Suppressor macrophage (primary cell): ENCODE measurements at places on chromosomes 6 and 20.

DNA sequence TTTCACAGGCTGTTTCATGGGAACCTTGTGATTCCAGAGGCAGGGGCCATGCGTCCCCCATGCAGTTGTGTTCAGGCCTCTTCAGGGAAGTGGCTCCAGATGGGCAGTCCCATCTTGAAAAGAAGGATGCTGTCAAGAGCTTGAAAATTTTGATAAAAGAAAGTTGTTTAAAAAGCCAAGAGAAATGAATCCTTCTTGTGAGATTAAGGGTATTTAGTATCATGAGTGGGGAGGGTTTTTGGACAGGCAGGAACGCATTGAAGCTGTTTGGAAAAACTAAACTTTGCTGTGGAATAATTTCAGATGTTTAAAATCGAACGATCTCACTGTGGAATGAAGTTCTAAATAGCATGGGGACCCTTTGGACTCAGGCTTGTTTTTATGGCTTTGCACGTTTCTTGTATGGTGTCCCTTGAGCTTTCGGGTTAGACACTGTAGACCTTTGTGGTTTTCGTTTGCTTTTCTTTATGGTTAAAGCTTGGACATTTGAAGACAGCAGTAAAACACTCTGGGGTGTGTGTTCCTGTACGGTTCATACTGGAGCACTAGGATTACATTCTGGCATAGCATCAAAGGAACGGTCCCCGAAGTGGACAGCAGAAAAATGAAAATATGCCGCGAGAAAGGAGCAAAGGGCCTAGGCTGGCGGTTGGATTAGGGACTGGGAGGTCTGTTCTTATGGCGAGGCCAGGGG is 18.2 kb downstream of the KIF25 start:
- DNase-seq = no peak

DNA sequence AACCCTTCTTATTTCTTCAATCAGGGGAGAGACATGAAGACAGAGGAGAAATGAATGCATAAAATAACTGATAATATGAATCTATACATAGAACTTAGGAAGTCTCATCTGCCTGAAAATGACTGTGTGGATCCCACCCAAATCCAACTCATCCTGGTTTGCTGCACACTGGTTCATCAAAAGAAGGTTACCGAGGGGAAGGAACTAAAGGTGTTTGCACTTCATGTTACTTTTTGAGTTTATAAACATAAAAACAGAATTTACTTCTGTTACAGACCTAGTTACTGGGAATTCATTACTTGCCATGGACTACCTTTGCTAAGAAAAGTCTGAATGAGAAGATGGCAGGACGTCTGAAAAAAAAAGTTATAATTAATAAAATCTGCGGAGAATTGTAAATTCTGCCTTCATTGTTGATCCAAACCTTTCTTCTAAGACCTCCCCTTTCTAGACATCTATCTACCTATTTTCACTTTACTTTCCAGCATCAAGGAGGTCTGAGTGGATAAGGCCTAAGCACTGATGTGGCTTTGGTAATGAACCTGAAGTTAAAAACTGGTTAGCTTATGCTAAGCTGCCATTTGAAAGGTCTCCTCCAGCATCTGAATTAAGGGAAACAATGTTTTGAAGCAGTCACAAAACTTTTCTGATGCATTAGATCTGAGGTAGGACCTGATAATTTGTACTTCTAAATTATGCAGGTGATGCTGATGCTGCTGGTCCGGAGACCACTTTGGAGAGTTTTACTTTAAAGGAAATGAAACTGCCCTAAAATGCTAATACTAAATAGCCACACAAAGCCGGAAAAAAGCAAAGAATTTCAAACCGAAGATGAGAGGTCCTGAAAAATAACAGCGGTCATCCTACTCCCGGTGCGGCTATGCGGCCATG is 84.0 kb downstream of the HFE start:
- DNase-seq = no peak

GRCh38 chr6:151002491-151002935 is 137.0 kb downstream of the MTHFD1L start:
- no peak for DNase-seq

- DNase-seq = no peak
These were observed 91.0 kb downstream of the TBXT start for GRCh38 chr6:166076625-166077024.

DNA sequence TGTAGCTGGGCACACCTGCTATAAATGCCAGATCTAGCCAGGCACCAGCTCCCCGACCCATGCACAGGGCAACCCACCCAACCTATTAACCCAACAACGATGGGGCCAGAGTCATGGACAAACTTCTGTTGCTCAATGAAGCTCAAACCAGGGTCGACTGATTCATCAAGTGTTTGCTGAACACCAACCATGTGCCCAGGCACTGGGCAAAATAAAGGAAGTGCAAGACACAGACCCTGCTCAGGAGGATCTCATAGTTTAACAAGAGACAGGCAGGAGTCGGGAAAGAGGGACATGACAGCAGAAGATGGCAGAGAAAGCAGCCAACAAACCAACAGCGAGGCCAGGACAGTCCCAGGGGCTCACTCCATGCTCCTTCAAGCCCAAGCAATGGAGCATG is 18.8 kb downstream of the KCNK5 start:
- DNase-seq = peak; percentile 60

DNA sequence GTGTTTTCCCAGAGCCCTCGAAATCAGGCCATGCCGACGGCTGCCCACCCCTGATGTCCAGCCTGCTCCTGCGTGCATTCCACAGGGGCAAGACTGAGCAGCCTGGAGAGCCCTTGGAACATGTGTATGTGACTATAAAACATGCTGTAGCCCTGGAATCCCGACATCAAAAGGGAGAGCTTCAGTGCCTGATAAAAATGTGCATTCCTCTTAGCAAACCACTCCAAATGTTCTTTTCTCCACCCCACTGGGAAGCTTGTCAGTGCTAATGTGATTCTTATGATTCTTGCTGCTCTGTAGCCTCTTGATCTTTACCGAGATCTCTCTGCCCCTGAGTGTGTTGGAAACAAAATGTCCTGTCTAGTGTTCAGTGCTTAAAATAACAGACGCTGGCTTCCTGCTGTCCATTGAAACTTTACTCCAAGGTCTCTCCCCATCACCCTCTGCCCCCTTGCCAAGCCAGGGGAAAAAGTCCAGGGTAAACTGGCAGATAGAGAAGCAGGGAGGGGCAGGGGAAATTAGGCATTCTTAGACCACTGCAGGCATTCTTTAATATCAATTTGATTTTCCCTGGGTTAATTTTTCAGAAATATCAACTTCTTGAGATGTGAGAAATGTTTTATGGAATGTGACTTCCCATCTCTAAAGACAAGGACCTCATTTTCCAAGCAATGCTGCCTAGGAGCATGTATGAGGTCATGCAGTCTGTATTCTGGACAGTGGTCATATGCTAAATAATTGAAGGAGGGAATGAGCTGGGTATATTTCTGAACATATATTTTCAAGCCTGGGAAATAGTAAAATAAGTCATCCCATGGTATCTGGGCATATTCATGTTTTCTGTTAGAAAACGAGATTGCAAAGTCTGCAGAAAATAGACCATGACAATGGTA is 73.8 kb upstream of the ISM1 start:
- DNase-seq = no peak

DNA sequence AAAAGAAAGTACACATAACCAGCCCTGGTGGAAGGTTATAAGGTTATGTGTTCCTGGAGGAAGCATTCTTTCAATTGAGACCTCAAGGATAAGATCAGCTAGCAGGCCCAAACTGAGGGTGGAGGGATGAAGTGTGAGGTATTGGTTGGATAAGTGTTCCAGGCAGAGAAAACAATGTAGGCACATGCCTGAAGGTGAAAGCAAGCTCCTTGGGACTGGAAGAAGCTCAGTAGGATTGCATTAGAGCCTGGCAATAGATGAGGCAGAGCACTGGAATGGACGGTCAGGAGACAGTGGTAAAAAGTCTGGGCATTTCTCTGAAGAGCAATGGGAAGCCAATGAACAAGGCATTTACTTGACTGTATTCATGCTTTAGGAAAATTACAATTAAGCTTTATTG is 89.9 kb upstream of the SHLD1 start:
- no peak for DNase-seq

DNA sequence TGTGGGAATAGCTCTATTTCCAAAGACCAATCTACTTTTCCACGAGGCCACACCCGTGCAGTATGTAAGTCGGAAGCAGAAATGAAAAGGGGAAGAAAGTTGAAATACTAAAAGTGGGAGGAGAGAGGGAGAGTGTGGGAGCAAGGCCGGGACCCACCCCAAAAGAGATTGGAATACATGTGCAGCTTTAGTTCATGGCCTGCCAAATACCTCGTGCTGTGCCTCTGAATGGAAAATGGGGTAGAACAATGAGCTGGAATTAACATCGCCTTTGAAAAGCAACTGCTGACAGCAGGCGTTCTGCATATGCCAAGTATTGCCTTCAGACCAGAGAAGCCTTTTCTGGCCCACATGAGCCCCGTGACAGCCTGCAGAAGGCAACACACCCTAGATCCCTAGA is 155.6 kb downstream of the CD83 start:
- peak; percentile 76 for DNase-seq

- DNase-seq = peak; percentile 44
These were observed 4.6 kb upstream of the LZTS3 start for GRCh38 chr20:3177746-3178485.

- no peak for DNase-seq
These were observed 203.3 kb downstream of the ARID1B start for GRCh38 chr6:156980515-156980914.

DNA sequence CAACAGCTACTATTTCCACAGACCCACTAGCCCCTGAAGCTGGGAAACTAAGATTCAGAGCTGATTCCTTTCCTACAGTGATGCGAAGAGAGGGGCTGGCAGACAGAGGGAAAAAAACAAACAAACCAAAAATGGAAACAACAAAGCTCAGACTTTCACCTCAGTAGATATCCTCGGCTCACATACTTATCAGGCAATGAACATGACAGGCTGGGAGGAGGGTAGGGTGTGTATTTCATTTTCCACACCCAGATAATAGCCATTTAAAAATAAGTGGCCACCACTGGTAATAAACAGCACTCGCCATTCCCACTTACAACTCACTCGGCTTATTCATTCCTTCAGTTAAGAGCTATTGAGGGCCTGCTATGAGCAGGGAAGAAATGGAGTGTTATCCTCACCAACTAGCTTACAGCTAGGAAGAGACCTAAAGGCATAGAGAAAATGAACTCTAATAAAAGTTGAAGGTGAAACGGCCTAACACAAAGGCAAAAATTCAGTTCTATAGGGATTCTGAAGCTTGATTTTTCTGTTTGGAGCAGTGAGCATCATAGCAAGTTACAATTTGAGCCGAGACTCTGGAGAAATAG is 32.0 kb upstream of the SPTLC3 start:
- no peak for DNase-seq

DNA sequence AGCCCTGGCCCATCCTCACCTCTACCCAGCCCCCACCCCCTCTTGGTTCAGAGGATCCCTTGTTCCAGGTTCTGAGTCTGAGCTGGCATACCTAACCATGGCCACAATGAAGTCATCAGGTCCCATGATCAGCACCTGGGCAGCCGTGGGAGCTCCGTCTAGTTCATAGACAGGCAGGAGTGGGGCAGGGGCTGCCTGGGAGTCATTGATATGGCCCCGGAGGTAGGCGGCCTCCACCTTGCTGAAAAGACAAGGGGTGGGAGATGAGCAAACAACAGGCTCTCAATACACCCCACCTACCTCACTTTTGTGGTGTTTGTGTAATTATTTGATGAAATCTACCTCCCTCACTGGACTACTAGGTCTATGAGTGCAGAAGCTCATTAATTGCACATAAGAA is 20.4 kb downstream of the GGT7 start:
- no peak for DNase-seq

DNA sequence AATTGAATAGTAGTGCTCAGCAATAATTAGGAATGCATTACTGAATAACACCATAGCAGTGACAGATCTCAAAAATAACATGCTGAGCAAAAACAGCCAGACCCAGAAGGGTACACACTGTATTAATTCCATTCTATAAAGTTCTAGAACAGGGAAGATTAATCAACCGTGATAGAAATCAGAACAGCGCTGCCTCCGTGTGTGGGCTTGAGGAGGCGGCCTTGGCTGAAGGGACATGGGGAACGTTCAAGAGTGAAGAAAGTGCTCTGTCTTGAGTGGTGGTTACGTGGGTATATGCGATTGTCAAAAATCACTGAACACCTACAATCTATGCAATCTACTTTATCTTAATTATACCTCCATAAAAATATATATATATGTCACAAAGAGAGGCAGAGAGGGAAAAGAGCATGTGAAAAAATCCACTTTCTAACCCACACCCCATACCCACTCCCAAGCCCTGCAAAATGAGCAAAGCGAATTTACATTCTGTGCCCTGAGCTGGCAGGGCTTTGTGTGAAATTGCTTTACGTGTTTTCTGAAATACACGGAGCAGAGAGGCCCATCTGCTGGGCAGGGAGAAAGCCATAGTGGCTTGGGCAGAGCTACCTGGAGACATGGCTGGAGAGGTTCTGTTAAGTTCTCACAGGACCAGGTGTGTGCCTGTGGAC is 74.4 kb downstream of the NFATC2 start:
- DNase-seq = no peak

GRCh38 chr6:108697561-108698161 is 136.9 kb downstream of the FOXO3 start:
- no peak for DNase-seq

DNA sequence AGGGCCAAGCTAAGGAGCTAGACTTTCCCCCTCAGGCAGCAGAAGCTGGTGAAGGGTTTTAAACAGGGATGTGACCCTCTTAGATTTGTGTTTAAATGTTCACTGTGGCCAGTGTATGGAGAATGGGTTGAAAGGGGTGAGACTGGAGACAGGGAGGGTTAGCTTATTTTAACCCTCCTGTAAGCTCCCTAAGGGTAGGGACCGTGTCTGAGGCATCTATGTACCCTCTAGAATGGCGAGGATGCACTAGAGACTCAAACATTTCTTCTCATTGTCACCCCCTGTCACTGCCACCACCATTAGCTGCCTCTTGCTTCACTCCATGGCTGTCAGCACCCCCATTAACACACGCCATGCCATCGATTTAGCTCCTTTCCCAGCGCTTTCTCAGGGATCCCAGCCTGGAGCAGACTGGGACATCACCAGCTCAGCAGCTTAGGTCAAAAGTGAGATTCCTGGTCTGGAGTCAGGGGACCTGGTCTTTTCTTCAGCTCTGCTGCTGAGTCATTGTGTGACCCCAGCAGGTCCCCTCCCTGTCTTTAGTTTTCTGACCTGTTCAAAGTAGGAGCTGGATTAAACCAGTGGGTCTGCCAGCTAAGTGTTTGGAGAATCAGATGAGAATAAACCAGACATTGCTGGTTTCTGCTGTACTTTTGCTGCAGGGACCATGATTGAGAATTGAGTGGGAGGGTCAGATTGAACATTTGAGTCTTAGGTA is 1.1 kb upstream of the SLC22A7 start:
- no peak for DNase-seq

- DNase-seq = peak; percentile 82
These were observed 116.6 kb downstream of the DLL1 start for GRCh38 chr6:170174124-170174770.

DNA sequence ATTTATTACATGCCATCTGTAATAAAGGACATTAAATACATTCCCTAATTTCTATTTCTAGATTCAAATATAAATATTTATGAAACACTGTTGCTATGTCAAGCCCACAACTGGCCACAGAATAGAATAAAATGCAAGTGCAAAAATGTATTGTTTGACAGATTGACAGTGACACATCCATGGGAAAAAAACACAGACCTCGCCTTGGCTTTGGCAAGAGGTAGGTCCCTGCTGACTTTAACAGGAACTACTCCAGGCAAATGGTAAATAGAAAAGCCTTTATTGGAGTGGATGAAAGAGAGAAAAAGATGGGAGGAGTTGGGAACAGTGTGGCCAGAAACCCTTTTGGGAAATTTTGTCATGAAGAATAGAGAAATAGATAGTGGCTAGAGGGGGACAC is 622.9 kb downstream of the UTRN start:
- no peak for DNase-seq
